ENCODE measurements at places on chromosomes 2 and 18.

GRCh38 chr18:7803956-7804469, 236.9 kb downstream of the PTPRM start:
- no peak for DNase-seq

DNA sequence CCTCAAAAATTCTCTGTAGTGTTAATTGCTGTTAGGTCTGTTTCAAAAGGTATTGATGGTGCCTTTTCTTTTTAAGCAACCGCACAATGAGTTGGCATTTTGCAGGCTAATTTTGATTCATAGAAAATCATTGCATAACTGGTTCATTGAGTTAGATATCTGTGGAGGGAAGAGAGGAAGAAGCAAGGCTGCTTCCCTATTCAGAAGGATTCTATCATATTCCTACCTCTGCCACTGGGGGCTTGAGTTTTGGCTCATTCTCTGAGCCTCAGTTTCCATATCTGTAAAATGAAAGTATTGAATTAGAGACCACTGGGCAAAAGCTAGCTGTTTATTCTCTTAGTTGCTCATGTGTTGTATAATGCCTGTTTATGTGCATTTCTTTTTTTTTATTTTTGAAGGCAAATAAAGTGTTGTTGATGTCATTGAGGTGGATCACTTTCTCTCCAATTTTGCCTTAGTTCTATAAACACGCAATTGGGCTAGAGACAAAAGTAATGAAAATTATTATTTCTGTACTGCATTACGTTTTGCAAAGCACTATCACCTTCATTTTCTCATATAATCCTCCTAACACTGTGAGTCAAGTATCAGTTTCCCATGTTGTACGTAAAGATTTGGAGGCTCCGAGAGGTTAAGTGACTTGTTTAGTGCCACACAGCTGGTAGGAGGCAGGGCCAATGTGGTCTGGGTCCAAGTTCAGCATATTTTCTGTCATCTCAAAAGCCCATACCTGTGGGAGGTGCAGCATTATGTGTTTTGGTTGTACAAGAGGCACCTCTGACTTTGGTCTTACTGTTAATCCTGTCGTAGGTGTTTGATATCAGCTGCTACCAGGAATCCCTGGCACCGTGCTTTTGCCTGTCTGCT, 5.9 kb downstream of the TRIB2 start:
- no peak for DNase-seq

GRCh38 chr2:12433626-12433990, 283.1 kb upstream of the TRIB2 start:
- DNase-seq = no peak

GRCh38 chr2:240435457-240435947, at the start of gene GPC1:
Gene GPC1 (plus strand): TSS chr2:240435663. CDS start chr2:240435919, 256 bp downstream.
- DNase-seq = peak; percentile 94

DNA sequence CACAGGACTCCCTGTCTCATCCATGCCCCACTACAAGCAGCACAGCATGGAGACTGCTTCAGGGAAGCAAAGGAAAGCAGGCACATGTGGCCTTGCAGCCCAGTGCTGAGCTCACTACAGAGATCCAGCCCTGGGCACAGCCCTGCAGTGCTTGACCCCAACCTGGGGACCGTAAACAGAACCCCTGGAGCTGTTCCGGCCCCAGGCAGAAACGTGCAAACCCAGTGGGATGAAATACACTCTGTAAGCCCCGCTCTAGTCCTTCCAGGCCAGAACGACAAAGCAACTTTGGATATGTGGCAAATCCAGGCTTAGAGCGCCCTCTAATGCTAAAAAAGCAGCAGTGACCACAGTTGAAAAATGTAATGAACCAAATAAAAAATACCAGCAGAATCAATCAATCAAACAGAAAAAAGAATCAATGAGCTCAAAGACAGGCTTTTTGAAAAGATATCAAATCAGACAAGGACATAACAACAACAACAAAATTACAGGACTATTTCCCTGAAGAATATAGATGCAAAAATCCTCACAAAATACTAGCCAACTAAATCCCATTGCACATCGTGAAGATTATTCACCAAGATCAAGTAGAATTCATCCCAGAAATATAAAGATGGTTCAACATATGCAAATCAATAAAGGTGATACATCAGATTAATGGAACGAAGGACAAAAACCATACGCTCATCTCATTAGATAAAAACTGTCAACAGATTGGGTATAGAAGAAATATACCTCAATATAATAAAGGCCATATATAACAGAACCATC, 45.6 kb downstream of the ZNF519 start:
- DNase-seq = peak; percentile 4

- no peak for DNase-seq
Observed at GRCh38 chr2:159214325-159214865, 72.1 kb downstream of the WDSUB1 start.

DNA sequence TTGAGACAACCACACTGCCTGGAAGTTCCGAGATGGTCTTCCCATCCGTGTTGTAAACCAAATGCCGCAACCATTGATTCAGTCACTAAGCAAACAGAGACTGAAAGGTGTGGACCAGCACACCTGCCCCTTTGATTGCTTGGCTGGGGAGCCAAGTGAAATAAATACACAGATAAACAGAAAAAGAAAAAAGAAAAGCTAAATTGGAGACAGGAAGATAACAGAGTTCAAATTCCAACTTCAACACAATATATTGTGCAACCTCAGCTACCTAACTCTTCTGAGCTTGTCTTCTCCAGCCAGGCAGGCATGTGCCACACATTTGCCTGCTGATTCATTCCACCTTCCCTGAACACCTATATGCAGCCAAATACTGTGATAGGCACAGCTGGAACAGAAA, 110.9 kb downstream of the PID1 start:
- no peak for DNase-seq

- DNase-seq = no peak
Observed at GRCh38 chr2:1617425-1618021, 126.8 kb downstream of the PXDN start.

DNA sequence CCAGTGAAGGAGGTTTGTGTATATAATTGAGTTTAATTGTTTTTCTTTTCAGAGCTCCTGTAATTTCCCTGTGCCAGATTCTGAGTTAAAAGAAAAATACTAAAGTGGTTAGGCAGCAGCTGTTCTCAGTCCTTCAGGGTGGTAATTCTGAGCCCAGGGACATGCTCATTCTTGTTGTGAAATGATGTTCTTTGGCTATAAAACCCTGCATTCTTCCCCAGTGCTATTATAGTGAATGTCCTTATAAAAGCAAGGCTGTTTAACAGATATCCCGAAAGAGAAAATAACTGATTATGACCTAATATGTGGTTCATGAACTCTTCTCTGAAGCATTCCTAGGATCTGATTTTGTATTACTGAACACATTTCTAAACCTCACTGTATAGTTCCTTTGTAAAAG, 34.0 kb downstream of the ADAM23 start:
- DNase-seq = peak; percentile 47

DNA sequence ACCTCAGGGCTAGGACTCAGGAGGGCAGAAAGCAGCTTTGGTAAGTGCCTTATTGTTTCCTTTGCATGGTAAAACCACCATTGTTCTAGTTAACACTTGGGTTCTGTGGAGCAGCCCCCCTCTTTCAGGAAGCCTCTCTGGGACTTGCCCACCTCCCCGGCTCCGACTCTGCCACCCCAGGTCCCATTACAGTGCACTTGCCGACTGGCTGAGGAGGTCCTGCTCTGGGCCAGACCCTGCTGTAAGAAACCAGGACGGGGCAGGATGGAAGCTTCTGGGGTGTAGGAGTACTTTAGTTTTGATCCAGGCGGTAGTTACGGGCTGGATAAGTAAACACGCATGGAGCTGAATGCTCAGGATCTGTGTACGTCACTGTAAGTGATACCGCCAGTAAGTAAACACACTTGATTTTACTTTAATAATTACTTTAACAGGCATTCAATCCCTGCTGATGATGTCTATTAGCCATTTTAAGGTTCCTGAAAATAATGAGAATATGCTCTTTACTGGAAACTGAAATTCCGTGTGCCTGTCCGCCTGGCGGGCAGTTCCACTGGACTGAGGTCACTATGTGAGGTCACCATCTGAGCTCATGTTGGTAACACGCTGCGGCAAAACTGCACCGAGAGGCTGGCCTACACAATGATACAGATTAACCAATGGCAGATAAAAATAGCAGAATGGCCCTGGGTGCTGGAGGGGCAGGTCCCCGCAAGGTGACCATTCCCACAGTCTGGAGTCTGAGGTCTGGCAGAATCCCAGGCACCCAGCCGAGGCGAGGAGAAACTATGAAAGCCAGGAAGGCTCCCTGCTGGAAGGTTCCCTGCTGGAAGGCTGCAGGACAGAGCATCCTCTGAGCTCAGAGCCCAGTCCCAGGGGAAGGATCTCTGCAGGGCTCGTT, 25.2 kb downstream of the HS1BP3 start:
- DNase-seq = peak; percentile 44

- DNase-seq = no peak
Observed at GRCh38 chr2:42736598-42737322, 27.2 kb downstream of the OXER1 start.

- DNase-seq = no peak
Observed at GRCh38 chr2:67883316-67884087, 179.3 kb downstream of the C1D start.

DNA sequence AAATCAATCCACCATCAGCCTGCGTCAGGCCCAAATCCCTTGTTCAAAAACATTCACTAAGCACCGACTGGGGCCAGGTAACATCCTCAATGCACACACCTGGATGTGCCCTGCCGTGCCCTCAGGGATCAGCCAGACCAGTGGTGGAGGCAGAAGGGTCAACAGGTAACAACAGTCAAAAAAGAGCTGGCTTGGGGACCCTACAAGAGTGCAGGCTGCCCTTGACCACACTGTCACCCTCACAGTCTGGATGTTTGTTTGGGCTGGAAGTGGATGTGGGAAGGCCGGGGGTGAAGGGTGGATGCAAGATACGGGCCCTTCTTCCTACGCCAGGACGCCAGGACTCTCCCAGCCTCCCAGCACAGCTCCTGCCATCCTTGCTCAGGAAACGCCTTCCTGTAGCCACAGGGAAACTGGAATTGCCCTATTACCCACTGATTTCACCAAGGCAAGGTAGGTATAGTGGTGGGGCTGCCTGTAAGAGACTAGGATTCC, 2.7 kb downstream of the BIN1 start:
- DNase-seq = no peak

- DNase-seq = no peak
Observed at GRCh38 chr18:58103339-58103985, 59.4 kb downstream of the NEDD4L start.

GRCh38 chr18:53850902-53851301, 373.6 kb downstream of the MBD2 start:
- no peak for DNase-seq

DNA sequence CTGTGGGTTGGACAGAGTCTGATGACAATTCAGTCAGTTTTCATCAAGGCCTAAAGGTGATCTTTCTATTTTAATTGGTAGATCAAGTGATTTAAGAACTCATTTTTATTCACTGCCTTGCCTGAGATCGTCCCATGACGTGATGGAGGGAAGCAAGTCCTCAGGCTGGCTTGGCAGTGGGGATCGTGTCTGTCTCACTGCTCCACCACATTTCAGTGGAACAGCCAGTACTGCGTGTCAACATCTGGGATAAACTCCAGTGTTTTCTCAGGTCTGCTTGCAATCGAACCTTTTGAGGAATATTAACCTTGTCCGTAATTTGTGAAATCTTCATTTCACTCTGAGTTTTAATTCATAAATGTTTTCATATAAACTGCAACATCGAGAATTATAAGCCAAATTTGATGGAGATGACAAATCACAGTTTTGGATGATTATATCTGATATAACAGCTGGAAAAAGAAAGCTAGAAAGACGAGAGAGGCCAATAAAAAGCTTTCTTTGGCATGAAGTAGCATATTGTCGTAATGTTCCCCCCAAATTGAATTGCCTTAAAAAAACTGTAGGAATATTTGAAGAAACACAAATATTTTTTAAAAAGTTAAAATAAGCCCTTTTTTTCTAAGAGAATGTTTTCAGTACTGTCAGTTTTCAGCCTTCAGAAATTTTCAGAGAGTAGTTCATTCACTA, 414.7 kb upstream of the SPRED2 start:
- no peak for DNase-seq

DNA sequence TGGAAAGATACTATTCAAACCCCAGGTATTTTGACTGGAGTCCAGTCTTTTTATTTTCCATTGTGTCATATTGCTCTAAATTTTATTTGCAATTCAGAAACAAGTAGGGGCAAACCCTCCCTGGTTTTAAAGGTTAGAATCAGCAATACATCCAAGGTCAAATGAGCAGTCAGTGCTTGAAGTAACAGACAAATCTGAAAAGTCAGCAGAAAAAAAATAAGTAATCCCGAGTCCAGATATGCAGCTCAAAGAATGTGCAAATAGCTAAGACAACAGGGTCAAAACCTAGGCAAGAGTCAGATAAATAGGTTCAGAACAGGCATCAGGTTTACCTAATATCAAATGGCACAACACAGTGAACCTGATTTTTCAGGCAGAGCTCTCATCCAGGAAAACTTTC, 367.0 kb downstream of the STK39 start:
- no peak for DNase-seq

DNA sequence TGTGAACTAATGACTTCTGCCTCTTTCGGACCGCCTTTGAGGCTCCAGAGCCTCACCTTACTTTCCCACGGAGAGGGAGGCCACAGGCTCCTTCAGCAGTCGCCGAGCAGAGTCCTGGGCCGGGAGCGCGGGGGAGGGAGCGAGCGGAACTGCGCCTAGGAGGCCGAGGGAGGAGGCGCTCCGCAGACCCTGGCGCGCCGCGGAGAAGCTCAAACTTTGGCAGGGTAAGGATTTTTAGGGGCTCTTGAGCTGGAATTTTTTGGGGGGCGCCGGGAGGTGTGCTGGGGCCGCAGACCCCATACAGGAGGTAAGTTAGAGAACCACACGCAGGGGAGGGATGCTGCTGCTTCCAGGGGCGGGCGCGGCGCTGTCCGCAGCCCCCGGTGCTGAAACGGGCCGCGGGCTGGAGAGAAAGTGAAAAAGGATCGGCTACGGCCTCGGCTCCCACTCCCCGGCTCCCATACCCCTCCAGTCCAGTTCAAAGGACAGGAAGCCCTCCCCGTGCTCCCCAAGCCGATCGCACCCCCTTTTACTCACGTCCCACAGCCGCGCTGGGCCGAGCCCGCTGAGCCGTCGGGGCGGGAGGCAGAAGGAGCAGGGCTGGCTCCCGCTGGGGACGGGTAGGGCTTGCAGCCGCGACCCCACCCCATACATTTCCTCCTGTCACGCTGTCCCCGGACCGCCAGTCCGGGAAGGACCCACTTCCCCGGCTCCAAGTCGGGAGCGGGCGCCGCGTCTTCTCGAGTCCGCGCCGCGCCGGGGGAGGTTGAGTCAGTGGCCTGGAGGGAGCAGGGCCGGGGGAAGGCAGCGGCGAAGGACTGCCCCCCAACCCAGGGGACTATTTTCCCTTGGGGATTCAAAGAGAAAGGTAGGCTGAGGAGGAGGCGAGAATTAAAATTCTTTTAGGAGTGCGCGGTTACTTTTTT, at the start of gene CNGA3:
TSS of gene CNGA3 (plus strand) at position 146 of the 926 bp plus-strand sequence. CDS start 23,520 bp downstream, outside the sequence.
- no peak for DNase-seq

GRCh38 chr18:36947820-36948348, 119.0 kb downstream of the KIAA1328 start:
- DNase-seq = no peak

- DNase-seq = no peak
Observed at GRCh38 chr2:169039702-169040101, 8.6 kb upstream of the ABCB11 start.

GRCh38 chr2:239870276-239870675, 154.9 kb downstream of the NDUFA10 start:
- no peak for DNase-seq

All from foreskin fibroblast (primary cell).